ENCODE measurements at places on chromosomes 1 and 21.

- no peak for DNase-seq
These were observed 17.9 kb upstream of the PWP2 start for GRCh38 chr21:44089001-44089911.

GRCh38 chr1:115138271-115138670, 49.0 kb upstream of the TSPAN2 start:
- DNase-seq, result no peak

DNA sequence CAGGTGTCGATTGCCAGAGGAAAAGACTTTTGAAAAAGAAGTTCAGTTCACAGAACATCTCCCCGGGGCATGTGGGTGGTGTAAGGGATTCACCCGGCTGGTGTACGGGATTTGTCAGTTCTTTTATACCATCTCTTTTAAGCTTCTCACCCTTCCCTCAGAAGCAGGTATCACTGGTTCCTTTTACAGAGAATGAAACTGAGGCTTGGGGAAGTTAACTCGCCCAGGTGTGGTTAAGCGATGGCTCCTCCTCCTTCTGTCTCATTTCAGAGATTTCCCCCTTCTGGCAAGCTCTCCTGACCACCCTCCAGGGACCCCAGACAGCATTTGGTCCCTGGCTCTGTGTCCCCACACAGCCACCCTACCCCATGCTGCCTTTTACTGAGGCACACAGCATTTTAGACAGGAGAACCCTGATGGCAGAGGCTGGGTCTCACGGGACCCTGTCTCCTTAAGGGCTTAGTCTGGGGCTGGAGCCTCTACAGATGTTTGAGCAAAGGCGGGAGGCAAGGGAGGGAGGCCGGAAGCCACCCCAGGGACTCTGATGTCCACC, 2.8 kb upstream of the ECE1 start:
- DNase-seq, result no peak

GRCh38 chr21:30193201-30193600, 22.7 kb downstream of the CLDN8 start:
- no peak for DNase-seq

- DNase-seq, result no peak
These were observed 142.4 kb downstream of the PLPP3 start for GRCh38 chr1:56436912-56437417.

GRCh38 chr1:15628003-15628402, 10.7 kb downstream of the DDI2 start:
- no peak for DNase-seq

- no peak for DNase-seq
These were observed 3.2 kb upstream of the ACTRT2 start for GRCh38 chr1:3018051-3018471.

- no peak for DNase-seq
These were observed 36.6 kb downstream of the BMP8A start for GRCh38 chr1:39528082-39528481.

DNA sequence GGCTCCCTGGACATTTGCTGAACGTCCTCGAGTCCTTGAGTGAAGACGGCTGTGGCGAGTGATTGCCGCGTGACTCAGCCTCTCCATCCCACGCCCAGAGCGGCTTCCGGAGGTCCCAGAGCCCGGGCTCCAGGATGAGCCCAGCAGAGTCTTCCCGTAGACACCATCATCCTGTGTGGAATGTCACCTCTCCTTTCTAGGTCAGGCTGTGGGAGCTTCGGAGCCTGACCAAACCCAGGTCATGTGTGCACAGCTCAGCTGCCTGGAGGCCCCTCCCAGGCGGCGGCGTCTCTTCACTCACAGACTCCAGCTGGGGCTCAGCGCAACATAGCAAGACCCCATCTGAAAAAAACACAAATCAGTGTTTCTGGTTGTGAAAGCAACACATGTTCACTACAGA, 38.2 kb downstream of the PRKCZ start:
- peak; percentile 69 for DNase-seq

GRCh38 chr1:202279806-202280205, 61.9 kb downstream of the UBE2T start:
- peak; percentile 45 for DNase-seq

GRCh38 chr1:65830306-65830705, 37.6 kb downstream of the PDE4B start:
- no peak for DNase-seq
